RPMI7951 (cell line): ENCODE measurements at places on chromosomes 16 and 17.

DNA sequence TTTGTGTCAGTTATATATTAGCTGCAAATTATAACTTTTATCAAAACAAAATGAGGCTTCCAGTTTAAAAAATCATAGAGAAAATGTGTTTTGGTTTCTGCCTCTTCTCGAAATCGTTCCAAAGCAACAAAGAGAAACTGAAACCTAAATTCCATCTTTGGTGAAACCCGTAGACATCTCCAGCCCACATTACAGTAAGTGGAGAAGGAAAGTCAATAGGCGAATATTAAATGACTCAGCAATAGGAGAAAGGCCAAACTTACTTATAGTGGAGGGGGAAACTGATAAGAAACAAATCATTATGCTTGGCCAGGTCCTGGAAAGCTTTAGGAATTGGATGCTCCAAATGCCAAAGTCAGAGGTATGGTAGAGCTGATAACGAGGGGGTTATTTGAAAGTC, 103.0 kb upstream of the SHISA6 start:
- DNase-seq: peak; percentile 50

- no peak for DNase-seq
Observed at GRCh38 chr16:89890886-89891657, 17.7 kb downstream of the TCF25 start.

- no peak for DNase-seq
Observed at GRCh38 chr16:70482624-70483023, 28.2 kb downstream of the FCSK start.

DNA sequence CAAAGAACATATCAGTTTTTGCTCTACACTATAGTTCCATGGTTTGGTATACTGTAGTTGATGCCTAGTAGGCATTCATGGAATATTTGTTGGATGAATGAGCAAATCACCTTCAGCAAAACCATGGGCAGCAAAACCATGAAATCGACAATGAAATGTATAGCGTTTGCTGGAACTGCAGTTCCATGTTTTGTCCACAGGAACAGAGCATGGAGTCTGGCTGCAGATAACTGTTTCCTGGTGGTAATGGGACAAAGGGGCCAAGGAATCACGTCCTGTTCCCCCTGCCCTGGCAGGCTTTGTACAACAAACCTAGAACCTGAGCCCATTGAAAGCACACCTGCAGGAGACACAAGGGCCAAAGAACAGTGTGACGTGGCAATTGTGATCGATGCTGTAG, 101.1 kb downstream of the USP31 start:
- DNase-seq: no peak

- peak; percentile 61 for DNase-seq
Observed at GRCh38 chr16:11253009-11253994, 2.7 kb downstream of the SOCS1 start.

DNA sequence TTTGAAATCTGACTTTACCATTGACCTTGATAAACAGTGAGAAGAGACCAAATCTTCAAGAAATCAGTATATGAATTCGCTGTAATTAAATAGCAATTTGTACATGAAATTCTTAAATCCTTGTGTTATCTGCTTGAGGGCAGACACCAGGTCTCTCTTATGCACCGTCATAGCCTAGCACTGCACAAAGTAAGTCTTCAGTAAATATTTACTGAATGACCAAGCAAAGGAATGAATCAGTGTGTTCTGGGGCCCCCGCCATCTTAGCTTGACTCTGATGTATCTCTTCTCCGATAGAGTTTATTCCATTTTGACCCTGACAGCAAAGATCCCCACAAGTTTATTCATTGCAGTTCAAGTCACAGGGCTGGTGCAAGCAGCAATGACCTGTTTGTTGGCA, 328.0 kb downstream of the TMEM114 start:
- no peak for DNase-seq

- DNase-seq: no peak
Observed at GRCh38 chr17:57665128-57665527, 80.0 kb downstream of the CCDC182 start.

DNA sequence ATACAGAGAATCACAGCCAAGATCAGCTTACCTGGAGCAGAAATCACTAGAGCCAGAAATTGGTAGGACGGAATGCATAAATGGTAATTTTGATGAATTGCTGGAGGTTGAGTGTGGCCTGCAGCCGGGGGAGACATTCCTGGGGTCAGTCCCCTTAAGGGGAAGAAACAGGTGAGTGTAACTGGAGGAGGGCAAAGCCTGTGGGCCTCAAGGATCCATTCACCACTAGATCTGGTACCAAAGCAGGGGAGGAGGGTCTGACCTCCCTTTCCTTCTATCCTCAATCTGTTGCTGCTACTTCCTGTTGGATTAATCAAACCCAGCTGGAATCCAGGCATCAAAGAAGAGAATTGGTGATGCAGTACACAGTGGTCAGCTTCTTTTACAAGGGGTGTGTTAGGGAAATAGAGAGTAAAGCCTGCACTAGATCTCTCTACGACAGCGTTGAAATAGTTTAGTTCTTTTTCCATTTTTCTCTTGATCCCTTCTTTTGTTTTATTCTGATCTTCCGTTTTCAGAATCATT, 8.6 kb upstream of the ABCA9 start:
- no peak for DNase-seq

DNA sequence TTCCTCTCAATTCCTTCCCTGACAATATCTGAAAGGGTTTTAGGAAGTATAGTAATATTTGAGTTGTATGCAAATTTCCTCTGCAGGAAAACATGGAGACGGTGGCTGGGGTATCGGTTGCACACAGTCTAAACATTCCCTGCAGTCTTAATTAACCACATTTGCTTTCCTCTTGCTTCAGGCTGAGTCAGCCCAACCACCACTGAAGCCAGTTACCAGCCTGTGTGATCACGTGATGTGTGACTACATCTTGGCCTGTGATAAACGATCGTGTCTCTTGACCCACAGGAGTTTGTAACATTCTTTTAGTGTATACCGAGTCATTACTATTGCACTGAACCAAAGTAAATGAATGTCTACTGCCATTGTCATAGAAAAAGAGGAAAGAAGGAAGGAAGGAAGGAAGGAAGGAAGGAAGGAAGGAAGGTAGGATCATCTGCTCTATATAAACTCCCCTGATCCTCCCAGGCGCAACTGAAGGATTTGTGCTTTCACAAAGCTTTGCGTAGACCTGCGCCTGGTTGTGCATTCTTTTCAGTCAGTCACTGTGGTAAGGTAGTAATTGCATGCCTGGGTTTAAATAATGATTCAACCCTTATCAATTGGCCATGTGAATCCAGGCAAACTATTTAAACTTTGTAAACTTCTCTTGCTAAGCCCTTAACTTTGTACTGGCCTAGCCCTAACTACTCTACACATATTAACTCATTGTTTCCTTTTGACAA, 280.6 kb upstream of the SALL1 start:
- DNase-seq: peak; percentile 99

- DNase-seq: no peak
Observed at GRCh38 chr16:67951485-67951884, 7.6 kb upstream of the LCAT start.

DNA sequence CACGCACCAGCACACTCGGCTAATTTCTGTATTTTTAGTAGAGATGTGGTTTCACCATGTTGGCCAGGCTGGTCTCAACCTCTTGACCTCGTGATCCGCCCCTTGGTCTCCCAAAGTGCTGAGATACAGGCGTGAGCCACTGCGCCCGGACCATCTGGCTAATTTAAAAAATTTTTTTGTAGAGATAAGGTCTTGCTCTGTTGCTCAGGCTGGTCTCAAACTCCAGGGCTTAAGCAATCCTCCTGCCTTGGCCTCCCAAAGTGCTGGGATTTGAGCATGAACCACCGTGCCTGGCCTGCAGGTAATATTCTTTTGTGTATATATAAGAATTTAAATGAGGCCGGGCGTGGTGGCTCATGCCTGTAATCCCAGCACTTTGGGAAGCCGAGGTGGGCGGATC, 115.0 kb downstream of the RPTOR start:
- no peak for DNase-seq

DNA sequence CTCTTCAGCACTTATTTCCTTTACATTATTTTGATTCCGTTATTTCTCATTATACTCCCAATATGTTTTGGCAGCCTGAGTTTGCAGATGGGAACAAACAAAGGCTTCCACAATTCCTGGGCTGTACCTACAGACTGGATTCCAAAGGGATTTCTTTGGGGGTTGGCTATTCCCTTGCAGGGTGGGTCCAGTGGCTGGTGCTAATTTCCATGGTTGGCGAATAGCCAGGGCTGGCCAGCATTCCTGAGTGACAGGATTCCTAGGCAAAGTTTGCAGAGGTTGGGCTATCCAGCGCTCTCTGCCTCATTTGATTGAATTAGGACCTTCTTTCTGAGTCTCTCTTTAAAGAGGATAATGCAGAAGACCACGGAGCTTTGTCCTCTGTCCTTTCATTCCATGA, 207.4 kb downstream of the MAF start:
- DNase-seq: no peak

- DNase-seq: no peak
Observed at GRCh38 chr16:84448444-84448843, 56.0 kb downstream of the MEAK7 start.

DNA sequence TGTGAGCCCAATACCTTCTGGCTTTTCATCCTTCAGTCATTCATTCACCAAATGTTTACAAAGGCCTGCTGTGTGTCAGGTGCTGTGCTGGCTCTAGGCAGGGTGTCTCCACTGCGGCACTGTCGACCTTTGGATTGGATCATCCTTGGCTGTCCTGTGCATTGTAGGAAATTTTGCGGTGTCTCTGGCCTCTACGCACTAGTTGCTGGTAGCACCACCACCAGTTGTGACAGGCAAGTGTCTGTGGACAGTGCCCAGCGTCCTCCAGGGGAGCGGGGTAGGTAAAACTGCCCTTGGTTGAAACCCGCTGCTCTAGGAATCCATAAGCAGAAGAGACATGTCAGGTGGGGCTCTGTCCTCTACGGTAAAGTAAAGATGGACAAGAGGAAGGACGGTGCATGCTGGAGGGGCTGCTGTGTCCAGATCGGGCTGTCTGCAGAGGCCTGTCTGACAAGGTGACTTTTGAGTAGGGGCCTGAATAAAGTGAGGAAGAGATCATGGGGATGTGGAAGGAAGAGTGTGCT, 123.7 kb downstream of the SNX29 start:
- no peak for DNase-seq

- DNase-seq: no peak
Observed at GRCh38 chr17:34246446-34246845, 8.6 kb upstream of the CCL2 start.

DNA sequence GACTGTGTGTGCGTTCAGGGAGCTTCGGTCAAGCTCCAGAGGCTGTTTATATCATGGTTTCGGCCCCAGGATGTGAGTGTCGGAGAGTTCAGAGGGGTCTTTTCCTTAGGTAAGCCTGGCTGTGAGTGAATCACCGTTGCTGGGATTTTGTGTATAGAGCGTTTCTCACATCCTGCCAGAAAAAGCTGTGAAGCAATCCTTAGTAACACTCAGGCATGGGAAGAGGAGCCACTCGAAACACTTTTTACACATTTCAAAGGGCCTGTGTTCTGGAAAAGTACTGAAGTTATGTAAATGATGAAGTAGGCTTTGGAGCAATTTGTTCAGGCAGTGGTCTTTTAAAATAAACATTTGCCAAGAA, 662 bp downstream of the PGS1 start:
- peak; percentile 49 for DNase-seq

- DNase-seq: no peak
Observed at GRCh38 chr16:54654429-54654828, 276.2 kb upstream of the IRX5 start.

DNA sequence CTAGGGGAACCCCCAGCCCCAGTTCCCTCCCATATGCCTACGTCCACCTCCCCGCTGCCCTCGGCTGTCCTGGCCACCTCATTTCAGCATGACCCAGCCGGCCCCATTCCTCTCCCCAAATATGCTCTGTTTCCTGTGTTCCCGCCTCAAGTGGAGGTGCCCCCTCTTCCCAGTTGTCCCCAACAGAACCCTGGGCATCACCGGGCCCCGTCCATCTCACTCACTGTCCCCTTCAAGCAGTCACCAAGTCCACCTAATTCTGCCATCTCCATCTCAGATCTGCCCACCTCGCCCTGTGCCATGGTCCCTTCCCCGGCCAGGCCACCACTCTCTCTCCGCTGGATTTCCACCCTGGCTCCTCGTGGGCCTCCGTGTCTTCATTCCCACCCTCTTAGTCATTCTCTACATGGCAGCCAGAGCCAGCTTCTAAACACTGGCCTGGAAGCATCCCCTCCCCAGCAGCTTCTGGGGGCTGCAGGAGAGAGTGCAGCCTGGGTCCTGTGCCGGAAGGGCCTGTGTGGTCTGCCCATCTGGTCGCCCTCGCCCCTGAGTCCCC, 12.8 kb downstream of the CDK3 start:
- peak; percentile 15 for DNase-seq

GRCh38 chr17:21174713-21175112, 39.2 kb downstream of the TMEM11 start:
- DNase-seq: no peak

DNA sequence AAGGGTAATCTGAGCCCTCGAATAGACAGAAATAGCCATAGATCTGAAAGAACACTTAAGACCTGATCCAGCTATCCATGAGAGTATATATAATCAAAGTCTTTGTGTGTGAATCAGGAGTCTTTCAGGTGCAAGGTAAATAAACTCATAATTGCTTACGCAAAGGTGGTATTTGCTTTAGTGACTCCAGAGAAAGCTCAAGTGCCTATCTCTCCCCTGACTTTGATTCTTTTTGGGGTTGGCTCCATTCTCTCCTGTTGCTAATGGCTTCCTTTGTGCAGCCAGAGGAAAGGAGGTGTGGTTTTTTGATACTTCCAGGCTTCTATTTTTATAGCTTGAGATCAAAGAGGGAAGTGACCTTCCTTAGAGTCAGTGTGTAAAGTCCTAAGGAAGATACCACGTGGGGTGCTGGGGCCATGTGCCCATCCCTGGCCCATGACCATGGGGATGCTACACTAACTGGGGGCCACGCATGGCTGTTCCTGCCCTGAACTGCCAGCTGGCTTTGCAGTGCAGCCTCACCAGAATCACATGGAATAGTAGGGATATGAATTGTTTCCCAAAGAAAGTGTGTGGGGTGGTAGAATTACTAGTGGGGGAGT, 45.8 kb downstream of the TENT4B start:
- DNase-seq: no peak

DNA sequence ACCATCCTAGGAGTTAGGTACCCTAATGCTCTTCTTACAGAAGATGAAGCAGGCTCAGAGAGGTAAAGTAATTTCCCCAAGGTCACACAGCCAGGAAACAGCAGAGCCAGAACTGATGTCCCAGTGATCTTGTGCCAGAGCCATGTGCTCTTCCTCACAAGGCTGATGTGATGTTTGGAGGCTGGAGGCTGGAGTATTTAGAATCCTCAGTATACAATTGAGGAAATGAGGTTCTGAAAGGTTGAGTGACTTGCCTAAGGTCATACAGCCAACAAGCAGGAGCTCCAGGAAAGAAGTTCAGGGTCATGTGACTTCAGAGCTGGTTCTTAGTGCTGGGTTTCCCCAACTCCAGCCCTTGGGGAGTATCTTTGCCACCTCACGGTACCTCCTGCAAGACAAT, 18.5 kb downstream of the ITPRIPL2 start:
- DNase-seq: no peak

- DNase-seq: no peak
Observed at GRCh38 chr17:40355804-40356758, 8.5 kb downstream of the GJD3 start.

DNA sequence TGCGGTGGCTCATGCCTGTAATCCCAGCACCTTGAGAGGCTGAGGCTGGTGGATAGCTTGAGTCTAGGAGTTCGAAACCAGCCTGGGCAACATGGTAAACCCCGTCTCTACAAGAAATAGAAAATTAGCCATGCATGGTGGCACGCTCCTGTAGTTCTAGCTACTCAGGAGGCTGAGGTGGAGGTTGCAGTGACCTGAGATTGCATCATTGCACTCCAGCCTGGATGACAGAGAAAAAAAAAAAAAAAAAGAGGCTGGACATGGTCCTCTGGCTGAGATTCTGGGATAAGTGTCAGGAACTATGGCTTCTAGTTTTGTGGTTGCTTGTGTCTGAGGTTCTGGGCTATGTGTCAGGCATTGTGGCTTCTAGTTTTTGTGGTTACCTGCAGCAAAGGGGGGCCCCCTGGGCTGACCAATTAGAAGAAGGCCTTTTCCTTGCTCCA, 7.0 kb downstream of the KSR1 start:
- DNase-seq: no peak
